Left lung (tissue), 14 donors: ENCODE measurements at places on chromosomes 5 and 9. TPM values are rescaled to one million over a fixed set of nuclear protein-coding genes. Genes with fewer than 3 reads are reported as not detected.

DNA sequence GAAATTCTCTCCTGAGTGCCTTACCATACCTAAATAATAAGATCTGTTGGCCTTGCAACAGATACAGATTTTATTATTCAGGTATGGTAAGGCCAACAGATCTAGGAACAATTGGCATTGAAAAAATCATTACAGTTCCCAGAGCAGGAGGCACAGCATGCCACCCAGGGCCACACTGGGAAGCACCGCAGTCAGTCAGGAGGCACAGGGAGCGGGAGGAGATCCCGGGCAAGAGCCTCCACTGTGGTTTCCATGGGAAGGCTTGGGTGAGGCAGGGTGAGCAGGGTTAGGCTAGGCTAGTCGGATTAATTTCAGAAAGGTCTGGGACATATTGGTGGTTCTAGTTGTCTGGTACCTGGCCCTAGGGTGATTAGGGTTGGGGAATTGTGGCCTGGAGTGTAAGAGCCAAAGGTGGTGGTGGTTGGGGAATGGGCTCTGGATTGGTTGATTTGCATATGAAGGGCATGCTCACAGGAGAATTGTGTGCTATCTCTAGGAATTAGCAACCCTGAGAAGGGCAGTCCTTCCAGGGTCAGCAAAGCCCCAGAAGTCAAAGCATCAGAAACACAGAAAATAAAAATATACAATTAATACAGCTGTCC is 111.4 kb downstream of the PDE8B start:
- H3K36me3 ChIP-seq, result no peaks in the 10 kb centered on the region
- H3K27ac ChIP-seq, result no peak overlapping the region

Gene ASTN2
- 4.6 TPM for total RNA-seq

DNA sequence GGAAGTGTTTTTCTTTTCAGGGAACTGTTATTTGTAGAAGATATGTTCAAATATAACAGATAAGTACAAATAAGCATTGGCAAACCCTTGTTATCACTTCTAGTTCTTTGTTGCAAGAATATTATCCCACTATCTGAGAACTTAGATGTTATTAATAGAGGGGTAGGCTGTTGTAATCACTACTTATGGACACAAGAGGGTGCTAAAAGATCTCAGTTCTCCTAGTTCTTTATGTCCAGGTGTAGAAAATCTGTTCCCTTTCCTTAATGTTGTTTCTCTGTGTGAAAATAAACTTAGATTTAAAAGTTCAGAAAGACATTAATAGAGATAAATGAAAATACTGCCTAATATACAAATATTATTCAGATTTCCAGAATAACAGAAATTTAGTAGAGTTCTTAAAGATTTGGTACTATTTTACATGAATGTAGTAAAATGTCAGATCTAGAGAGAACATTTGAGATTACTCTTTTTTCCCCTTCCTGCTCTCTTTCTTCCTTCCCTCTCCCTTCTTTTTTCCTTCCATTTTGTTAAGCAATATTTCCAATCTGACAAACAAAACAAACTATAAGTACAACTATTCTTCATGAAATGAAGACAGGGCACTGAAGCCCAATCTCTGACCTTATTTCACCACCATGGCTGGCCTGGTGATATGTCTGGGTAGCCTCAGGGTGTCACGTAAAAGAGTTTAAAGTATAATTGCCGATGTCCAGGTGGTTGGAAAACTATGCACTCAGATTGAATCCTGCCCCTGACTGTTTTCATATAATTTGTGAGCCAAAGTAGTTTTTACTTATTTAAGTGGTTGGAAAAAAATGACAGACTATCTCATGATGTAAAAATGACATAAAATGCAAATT is 43.6 kb upstream of the C5orf46 start:
- no peaks in the 10 kb centered on the region for H3K4me1 ChIP-seq
- H3K4me3 ChIP-seq, result no peak overlapping the region

GRCh38 chr5:143215690-143216089 is 187.8 kb downstream of the NR3C1 start:
- H3K27ac ChIP-seq, result no peak overlapping the region
- peaks cover 22% of the 10 kb centered on the region for H3K36me3 ChIP-seq
- no peaks in the 10 kb centered on the region for H3K27me3 ChIP-seq
- H3K4me1 ChIP-seq, result peaks cover 4% of the 10 kb centered on the region
- DNase-seq, result no peak

DNA sequence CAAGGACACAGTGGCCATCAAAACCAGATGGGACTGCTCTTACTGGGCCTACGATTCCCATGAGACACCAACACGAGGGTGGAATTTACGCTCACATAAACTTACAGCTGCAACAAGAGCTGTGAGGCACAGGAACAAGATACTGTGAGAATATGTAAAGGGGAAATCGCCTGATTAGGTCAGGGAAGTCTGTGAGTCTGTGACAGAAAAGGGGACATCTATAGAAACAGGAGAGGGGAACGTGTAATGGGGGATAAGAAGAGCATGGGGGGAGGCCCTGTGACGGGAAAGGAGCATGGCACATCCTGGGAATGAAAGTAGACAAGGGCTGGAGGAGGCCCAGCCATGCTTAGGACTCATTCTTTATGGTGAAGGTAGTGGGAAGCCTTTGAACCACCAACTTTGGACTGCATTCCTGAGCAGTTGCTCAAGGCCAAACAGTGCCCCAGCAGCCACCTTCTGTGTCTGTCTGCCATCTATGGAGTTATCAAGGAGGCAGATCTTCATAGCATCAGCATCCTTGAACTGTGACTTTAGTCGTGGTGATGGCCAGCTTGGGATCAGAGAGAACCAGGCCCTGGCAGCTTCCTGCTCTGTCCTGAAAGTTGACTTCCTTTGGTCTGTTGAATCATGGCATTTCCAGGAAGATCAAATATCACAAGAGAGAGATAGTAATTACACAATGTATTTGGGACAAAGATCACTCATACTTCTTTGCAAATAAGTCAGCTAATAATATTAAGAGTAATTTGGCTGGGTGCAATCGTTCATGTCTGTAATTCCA is 87.9 kb upstream of the FAM169A start:
- H3K27me3 ChIP-seq, result no peaks in the 10 kb centered on the region
- H3K27ac ChIP-seq, result no peak overlapping the region
- no peak overlapping the region for H3K4me3 ChIP-seq
- no peak for DNase-seq
- no peaks in the 10 kb centered on the region for H3K36me3 ChIP-seq
- no peaks in the 10 kb centered on the region for H3K4me1 ChIP-seq

DNA sequence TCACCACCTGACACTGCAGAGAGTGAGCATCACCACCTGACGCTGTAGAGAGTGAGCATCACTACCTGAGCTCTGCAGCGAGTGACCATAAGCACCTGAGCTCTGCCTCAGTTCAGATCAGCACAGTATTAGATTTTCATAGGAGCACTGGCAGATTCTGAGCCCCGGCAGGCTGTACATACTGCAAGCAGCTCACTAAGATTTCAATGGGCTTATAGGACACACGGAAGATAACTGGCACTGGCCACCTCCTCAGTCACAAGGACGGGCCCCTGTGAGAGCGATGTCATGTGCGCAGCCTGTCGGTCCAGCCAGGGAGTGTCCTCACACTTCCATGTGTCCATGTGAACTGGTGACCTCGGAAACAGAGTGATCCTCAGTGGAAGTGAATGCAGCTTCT is 153.5 kb upstream of the IRX2 start:
- no peak overlapping the region for H3K4me3 ChIP-seq
- H3K36me3 ChIP-seq, result no peaks in the 10 kb centered on the region
- no peaks in the 10 kb centered on the region for H3K4me1 ChIP-seq
- no peaks in the 10 kb centered on the region for H3K27me3 ChIP-seq

Gene EIF4E1B
- total RNA-seq, result not detected

DNA sequence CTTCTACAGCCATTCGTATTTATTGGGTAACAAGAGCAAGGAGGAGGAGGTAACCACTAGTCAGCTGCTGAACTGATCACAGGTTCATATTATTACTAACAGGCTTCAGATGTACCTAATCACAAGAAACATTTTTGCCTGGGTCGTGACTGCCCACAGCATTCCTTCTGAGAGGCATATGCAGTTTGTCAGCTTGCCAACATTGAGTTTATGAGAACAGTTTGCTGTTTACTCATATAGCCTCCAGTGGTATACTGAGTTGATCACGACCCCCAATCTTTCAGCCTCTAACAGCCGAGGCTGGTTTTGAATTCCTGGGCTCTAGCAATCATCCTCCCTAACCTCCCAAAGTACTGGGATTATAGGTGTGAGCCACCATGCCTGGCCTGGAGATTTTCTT is 693.6 kb downstream of the TLE1 start:
- H3K4me3 ChIP-seq, result no peak overlapping the region
- H3K27ac ChIP-seq, result no peak overlapping the region
- DNase-seq, result no peak
- H3K4me1 ChIP-seq, result no peaks in the 10 kb centered on the region
- no peaks in the 10 kb centered on the region for H3K27me3 ChIP-seq

DNA sequence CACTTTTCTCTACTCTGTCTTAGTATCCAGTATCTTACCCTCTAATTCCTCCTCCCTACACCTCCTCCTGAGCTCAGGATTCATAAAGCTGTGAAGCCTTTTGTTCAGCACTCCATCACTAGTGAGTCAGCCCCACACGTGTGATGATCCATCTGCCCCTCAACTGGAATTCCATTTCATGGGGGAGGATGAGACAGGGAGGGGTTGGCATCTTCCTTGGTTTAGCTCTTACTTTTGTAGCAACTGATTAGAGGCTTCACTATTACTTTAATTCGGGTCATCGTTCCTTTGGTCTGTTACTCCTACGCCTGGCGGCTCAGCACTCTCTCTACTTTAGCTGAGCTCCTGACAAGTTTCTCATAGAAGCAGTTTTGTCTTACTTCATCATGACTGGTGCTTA is 11.8 kb downstream of the BTNL8 start:
- no peak for DNase-seq
- H3K4me3 ChIP-seq, result no peak overlapping the region
- no peaks in the 10 kb centered on the region for H3K27me3 ChIP-seq
- no peak overlapping the region for H3K27ac ChIP-seq

Gene C5
- 32.2 TPM for total RNA-seq

Gene EPB41L4B
- total RNA-seq, result 11.6 TPM

GRCh38 chr9:134963546-134963945 is 45.8 kb upstream of the FCN1 start:
- DNase-seq, result peak; percentile 16
- H3K4me1 ChIP-seq, result no peaks in the 10 kb centered on the region

DNA sequence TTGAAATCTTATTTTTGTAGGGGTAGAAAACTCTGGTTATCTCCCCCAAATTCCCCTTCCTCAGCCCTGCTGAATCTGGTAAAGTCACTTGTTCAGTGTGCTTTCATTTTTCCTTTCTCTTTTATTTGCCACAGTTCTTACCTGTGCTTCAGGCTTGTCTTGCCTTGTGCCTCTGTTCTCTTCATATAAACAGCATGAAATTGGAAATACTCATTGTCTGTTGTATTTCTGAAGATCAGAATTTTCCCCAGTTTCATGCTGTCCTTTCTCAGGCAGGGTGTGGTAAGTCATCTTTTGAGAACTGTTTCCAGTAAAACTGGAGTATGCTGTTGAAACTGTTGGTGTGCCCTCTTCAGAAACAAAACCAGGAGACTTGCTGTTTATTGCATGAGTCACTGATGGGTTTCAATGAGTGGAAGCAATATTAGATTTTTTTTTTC is 7.0 kb downstream of the PAM start:
- H3K4me1 ChIP-seq, result peaks cover 8% of the 10 kb centered on the region
- no peak overlapping the region for H3K4me3 ChIP-seq
- H3K36me3 ChIP-seq, result no peaks in the 10 kb centered on the region

DNA sequence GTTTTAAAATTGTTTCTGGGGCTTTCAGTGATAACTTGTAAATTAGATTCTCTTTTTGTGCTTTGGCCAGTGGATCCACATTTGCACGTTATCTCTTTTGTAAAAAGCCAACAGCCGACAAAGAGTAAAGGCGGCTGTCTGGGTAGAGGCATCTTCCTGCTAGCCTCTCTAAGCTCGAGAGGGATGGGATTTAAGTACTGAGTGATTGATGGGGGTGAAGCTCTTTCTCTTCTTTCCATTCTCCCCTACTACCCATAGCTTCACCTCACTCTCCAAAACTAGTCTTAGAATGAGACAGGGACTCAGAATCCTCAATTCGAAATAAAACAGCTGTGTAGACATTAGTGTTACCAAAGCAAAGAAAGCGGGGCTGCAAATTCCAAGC is 3.4 kb downstream of the PBX3 start:
- H3K4me1 ChIP-seq, result peaks cover 14% of the 10 kb centered on the region
- DNase-seq, result no peak
- H3K27me3 ChIP-seq, result no peaks in the 10 kb centered on the region
